ENCODE measurements at places on chromosomes 11 and 22.
A peak's percentile ranks its signal among the peaks of the same experiment; 100 is the strongest.

DNA sequence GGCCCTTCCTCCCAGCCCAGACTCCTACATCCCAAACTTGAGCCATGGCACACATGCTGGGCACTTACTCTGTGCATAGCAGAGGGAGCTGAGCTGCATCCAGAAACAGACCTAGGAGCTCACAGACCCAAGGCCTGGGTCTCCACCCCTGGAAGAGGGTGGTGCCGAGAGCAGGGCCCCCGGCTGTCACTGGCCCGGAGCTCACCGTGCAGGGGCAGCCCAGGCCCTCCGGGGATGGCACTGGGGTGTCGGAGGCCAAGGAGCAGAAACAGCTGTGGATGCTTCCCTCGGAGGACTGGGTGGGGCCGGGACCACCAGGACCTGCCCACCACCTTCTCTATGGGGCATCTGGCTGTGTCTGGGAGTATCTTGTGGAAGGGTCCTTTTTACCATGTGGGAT, 4.3 kb upstream of the APOBEC3A start:
- no peak for DNase-seq

- DNase-seq: no peak
Measured at GRCh38 chr11:67382276-67383136, 9.1 kb upstream of the CLCF1 start.

- no peak for DNase-seq
Measured at GRCh38 chr11:86294026-86294425, 8.0 kb upstream of the HIKESHI start.

- DNase-seq: no peak
Measured at GRCh38 chr11:116534270-116534975, 238.4 kb downstream of the BUD13 start.

- no peak for DNase-seq
Measured at GRCh38 chr11:39990421-39990831, 1469.0 kb downstream of the LRRC4C start.

GRCh38 chr22:39152511-39153219, at the start of gene CBX7:
Gene CBX7, minus strand, starts transcription at chr22:39152680. Its CDS starts 236 bp downstream, at chr22:39152444.
- DNase-seq: no peak

- DNase-seq: no peak
Measured at GRCh38 chr11:8333811-8334401, 70.2 kb upstream of the LMO1 start.

DNA sequence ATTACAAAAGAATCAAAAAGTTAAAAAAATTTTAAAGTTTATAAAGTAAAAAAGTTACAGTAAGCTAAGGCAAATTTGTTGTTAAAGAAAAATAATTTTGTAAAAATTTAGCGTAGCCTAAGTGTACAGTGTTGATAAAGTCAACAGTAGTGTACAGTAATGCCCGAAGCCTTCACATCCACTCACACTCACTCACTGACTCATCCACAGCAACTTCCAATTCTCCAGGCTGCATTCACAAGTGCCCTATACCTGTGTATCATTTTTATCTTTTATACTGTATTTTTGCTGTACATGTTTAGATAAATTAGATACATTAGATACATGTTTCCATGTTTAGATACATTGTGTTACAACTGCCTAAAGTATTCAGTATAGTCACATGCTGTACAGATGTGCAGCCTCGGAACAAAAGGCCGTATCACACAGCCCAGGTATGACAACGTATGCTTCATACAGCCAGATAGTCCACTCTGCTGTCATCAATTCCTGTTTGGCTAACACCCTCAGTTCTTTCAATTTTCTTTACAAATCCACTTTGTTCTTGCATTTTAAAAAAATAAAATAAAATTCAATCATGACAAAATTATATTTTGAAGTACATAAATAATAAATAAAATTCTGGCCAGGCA, 80.7 kb downstream of the RBFOX2 start:
- no peak for DNase-seq

- DNase-seq: no peak
Measured at GRCh38 chr11:134438542-134439537, 26.8 kb upstream of the B3GAT1 start.

- no peak for DNase-seq
Measured at GRCh38 chr11:101949680-101950220, 33.4 kb upstream of the ANGPTL5 start.

DNA sequence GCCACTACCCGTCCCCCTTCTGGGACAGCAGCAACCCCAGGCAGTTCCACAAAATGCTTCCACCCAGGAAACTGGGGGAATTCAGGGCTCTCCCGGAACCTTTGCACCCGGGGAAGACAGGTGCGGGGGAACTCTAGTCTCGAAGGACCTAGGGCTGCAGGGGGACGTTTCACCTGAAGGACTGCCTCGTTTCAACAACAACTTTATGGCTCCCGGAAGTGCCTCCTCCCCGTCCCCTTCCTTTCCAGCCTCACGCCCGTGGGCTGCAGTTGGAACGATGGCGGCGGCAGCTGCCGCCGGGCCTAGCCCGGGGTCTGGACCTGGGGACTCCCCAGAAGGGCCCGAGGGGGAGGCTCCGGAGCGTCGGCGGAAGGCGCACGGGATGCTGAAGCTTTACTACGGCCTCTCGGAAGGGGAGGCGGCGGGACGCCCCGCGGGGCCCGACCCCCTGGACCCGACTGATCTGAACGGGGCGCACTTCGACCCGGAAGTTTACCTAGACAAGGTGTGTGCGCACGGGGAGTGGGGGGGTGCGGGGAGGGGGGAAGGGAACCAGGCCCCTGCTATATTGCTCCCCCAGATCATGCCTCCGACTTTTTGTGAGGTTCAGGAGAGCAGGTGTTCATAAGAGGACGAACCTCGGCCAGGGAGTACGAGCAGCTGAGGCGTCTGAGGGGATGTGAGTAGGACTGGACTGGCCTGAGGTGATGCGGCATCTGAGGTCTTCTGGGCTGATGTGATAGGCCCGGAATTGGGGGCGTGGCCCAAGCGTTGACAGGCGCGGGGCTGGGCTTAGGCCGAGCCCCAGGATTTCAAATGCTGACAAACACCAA, at the start of gene VPS51:
Gene VPS51 (plus strand): TSS at position 241 of the 833 bp plus-strand sequence. CDS start 37 bp downstream, at position 278.
- DNase-seq: peak; percentile 43

DNA sequence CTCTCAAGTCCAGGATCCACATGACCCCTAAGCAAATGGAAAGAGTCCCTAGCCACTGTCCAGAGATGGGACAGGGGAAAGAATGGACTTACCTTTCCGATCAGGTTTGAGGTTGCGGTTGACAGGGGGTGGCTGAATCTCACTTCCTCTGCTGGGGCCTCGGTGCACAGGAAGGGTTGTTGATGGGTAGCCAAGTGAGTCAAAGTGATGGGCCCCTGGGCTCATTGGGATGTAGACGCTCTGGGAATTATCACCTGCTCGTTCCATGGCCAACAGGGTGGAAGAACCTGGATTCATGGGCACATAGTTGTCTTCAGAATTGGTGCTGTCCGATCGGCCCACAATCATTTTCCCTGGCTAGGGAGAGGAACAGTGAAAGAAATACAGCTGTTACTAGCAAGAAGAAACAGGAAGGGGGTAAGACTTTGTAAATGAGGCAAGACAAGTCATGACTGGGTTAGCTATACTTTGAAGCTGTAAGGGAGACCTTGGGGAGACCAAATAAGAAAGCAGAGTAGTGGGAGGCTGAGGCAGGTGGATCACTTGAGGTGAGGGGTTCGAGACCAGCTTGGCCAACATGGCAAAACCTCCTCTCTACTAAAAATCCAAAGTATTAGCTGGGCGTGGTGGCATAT, 34.7 kb downstream of the USP35 start:
- no peak for DNase-seq

DNA sequence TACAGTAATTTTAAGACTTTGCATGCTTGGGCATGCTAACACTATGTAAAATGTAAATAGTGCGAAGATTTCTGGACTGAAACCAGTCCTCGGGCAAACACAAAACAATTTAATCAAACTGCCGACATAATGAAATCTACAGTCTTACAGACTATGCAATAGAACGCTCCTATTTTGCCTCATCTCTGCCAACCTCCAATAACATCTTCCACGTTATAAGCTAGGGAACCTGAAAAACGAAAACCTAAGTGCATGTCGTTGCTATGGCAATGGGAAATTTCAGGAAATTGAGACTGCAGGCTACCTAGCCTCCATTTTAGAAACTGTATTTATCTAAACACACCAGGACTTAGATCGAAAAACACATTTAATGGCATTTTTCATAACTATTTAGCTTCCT, 1.1 kb downstream of the CSTF3 start:
- DNase-seq: no peak

GRCh38 chr22:23187871-23188700, 7.8 kb downstream of the BCR start:
- DNase-seq: no peak

DNA sequence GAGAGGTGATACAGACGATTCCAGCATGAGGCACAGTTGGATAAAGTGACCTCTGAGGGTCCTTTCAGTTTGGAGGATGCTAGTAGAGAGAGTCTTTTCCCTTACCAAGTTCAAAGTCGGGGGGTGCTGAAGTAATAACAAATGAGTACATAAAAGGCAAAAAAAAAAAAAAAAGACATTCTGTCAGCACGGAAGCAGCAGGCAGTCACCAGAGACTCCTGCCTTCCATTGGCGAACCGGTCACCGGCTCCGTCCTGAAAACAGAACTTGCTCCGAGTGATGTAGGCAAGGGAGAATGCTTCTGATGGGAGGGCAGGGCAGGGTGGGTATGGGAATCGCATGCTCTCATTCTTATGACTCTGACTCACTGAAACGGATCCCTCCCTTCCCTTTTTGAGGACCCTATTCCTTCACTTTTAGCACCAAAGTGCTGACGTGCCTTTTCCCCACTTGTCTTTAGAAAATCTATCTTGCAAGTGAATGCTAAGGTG, 65.9 kb downstream of the PRR5L start:
- DNase-seq: no peak

GRCh38 chr11:70517988-70518907, 119.9 kb downstream of the CTTN start:
- no peak for DNase-seq

- no peak for DNase-seq
Measured at GRCh38 chr11:110728883-110729282, 16.6 kb upstream of the ARHGAP20 start.
